Right renal pelvis (tissue), 4 donors: ENCODE measurements at places on chromosomes 16 and 17. TPM values are rescaled to one million over a fixed set of nuclear protein-coding genes. Genes with fewer than 3 reads are reported as not detected.

GRCh38 chr16:12965274-12965804 is 63.9 kb downstream of the SHISA9 start:
- DNase-seq = no peak

GRCh38 chr17:72430611-72431432 is 310.0 kb downstream of the SOX9 start:
- no peak for DNase-seq

- DNase-seq = no peak
These were observed 3.6 kb downstream of the INO80E start for GRCh38 chr16:29999605-30000004.

DNA sequence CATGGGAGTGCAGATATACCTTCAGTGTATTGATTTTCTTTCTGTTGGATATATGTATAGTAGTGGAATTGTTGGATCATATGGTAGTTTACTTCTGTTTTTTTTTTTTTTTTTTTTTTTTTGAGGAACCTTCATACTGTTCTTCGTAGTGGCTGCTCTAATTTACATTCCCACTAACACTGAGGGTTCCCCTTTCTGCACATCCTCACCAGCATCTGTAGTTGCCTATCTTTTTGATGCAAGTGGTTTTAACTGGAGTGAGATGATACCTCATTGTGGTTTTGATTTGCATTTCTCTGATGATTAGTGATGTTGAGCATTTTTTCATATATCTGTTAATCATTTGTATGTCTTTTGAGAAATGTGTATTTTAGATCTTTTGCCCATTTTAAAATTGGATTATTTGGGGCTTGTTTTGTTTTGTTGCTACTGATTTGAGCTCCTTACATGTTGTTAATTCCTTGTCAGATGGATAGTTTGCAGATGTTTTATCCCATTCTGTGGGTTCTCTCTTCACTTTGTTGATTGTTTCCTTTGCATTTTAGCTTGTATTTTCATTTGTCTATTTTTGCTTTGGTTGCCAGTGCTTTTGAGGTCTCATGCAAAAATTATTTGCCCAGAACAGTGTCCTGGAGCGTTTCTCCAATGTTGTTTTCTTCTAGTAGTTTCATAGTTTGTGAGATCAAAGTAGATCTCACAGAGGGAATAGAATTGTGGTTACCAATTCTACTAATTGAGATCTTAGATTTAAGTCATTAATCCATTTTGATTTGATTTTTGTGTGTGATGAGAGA is 25.0 kb upstream of the BCAS3 start:
- no peak for DNase-seq

GRCh38 chr17:28963055-28963611 is 11.8 kb upstream of the PHF12 start:
- DNase-seq = no peak

DNA sequence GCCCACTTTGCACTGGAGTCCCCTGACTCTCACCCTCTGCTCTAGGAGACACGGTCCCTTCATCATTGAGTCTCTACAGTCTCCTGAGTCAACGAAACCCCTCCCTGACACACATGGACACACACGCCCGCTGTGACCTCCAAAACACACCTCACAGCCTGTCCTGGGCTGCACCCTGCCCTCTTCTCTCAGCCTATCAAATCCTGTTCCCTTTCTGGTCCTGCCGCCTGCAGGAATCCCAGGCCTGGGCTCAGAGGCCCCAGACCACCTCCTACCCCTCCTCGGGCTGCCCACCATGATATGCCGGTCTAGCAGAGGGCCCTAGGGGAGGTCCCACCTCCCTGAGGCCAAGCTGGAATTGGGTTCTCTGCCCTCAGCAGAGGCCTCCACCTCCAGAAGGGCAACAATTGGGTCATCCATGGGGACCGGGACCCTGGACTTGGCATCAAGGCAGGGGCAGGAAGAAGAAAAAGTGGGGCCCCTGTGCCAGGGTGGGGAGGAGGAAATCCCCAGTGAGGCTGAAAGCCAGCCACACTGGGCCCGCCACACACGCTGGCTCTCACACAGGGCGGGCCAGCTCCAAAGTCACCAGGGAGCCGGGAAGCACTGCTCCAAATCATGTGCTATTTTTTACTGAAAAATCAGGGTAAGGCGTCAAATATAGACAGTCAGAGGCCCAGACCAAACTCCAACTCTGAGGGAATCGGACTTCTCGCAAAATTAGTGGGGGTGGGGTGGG is 3.4 kb downstream of the PPP1R9B start:
- DNase-seq = no peak

- no peak for DNase-seq
These were observed 2.3 kb downstream of the BEAN1 start for GRCh38 chr16:66429290-66429962.

- DNase-seq = no peak
These were observed 9.1 kb upstream of the ANKFN1 start for GRCh38 chr17:56144223-56144622.

DNA sequence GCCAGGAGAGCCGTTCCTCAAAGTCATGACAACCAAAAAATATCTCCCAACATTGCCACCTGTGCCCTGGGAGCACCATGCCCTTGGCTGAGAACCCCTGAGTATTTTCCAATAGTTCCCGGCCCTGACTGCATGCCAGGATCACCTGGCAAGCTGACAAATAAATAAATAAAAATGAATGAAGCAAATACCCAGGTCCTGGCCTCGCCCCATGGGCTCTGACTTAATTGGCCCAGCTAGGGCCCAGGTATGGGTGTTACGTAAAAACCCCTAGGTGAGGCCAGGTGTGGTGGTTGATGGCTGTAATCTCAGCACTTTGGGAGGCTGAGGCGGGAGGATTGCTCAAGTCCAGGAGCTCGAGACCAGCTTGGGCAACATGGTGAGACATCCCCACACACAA is 2.7 kb upstream of the C16orf74 start:
- no peak for DNase-seq

EPN3 gene
- 12.9 TPM for polyA plus RNA-seq

- DNase-seq = no peak
These were observed 13.2 kb upstream of the ZNF469 start for GRCh38 chr16:88369447-88370008.

DNA sequence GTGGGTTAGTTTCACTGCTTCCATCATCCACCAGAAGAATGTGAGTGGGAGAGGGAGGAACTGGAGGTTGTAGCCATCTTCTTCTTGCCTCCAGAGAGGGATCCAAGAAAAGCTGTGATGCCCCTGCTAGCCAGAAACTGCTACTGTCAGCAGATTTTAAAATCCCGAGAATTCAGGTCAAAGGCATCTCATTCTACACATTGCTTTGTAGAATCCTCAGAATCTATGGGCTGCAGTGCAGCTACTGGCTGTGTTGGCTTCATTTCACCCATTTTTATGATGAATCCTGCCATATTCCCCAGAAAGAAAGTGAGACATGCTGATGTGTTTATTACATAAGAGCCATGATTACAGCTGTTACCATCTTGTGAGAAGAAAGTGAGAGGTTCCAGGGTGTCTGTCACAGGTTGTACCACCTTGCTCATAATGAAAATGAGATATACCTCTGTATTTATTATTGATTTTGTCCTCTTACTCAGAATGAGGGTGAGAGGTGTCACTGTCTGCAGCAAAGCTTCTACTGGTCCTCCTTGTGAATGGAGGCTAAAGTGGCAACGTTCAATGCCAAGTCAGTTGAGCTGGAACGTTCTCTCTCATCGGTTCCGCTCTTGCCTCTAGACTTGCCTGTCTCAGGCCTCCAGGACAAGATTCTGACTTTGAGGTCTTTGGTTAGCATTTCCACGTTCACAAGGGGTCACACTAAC is 50.1 kb upstream of the MYH10 start:
- DNase-seq = no peak

DNA sequence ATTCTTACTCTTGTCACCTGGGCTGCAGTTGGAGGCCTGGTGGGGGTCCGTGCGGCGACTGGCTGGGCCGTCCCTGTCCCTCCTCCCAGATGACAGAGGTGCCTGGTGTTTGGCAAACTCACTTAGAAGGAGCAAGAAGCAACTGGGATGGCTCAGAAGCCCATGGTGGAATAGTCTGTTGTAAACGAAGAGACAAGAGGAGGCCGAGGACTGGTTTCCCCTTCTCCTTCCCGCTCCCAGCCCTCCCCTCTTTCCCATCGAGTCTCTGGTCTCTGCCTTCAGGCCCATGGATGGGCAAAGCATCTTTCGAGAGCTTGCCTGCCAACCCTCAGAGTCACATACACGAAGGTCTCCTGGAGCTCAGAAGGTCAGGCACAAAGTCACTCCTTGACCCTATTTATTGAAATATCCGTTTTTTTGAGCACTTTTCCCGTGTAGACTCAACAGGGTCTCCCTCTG is 364.4 kb downstream of the SEC14L1 start:
- no peak for DNase-seq

DNA sequence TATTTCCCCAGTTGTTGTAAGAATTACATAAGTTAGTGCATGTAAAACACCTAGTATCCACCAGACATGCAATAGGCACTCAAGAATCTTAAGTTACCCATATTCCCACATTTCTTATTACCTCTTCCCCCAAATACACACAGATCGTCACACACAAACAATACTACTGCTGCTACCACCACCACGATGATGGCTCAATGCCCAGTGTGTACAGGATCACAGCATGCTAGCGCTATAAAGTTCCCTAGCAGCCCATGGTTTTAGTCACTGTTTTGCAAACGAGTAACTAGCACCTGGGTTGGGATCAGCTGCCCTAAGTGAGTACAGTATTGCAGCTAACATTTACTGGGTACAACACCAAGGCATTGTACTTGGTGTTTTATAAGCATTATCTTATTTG is 411.7 kb downstream of the UTP18 start:
- DNase-seq = no peak

- no peak for DNase-seq
These were observed 7.5 kb upstream of the ADCY9 start for GRCh38 chr16:4123616-4124300.
